ENCODE measurements at places on chromosomes 6 and 20.

- DNase-seq, result no peak
Measured at GRCh38 chr20:48159145-48160008, 374.1 kb upstream of the SULF2 start.

DNA sequence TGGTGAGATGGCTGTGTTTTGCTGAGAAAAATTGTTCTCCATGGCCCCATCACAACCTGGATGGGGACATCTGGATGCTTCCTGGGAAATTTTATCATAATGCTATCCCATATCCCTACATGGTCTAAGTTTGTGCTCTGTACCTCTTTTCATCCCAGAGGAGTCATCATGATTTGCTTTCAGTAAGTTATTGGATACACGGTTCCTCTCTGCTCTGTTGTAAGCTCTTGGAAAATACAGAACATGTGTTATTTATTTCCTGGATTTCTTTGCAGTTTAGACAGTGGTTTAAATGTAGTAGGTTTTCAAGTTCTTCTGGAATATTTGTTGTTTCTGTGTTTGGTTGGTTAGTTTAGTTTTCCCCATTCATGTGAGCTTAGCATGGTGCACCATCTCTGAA is 129.2 kb upstream of the ECI2 start:
- DNase-seq, result no peak

DNA sequence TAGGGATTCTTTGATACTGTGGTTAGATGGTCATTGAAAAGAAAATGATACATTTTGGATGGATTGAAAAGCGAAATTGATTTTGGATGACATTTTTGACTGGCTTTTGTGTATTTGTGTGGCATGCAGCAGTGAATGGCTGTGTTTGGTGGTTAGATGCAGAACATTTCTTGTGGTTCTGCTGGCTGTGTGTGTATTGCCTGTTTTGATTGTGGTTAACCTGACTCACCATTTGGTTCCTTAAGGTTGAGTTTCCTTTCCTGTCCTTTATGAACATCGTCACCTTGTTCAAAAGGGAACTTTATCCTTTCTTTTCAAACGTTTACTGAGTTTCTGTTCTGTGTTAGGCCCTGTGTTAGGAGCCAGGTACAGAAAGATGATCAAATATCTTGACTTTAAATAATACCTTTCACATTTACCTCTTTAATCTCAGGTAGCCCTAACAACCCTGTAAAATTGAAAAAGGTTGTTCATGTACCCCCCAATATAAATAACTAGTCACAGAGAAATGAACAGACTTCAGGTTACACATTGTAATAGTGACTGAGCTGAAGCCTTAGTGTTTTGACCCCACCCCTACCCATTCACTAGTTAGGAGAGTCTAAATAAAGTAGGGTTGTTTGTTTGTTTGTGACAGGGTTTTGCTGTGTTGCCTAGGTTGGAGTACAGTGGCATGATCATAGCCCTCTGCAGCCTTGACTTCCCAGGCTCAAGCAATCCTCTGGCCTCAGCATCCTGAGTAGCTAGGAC is 23.8 kb downstream of the ANKS1A start:
- no peak for DNase-seq

DNA sequence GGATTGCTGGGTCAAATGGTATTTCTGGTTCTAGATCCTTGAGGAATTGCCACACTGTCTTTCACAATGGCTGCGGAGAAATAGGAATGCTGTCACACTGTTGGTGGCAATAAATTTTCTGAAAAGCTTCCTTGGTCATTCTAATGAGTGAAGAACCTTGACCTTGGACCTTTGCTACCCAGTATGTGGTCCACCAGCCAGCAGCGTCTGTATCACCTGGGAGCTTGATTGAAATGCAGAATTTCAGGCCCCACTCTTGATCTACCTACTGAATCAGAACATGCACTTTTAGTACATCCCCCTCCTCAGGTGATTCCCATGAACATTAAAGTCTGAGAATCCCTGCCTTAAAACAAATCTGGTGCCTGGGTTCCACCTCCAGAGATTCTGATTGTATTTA is 27.5 kb upstream of the GLP1R start:
- no peak for DNase-seq

DNA sequence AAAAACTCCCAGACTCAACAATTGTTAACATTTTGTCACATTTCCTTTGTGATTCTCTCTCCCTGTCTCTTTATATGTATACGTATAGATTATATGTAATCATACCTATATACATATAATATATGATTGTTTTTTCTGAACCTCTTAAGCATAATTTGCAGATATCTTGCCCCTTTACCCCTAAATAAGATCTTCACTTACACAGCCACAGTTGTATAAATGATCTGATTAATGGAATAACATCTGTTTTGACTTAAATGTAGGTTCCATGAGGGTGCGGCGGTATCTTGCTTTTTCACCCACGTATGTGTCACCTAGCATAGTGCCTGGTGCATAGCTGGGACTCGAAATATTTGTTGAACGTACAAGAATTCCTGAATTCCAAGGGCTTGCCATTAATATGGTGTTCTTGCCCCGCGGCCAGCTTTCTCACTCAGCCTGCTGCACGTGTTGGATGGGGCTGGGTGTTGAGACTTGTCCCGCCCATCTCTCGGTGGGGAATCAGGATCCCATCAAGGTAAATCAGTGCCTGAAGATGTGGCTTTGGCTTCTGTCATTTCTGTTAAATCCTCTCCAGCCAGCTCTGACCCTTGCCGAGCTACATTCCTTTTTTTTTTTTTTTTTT is 10.4 kb upstream of the MANBAL start:
- DNase-seq, result no peak

- DNase-seq, result no peak
Measured at GRCh38 chr6:99080191-99080590, 132.4 kb upstream of the FBXL4 start.
